Uterus (tissue), 4 donors: ENCODE measurements at places on chromosomes 13 and 19. TPM values are rescaled to one million over a fixed set of nuclear protein-coding genes. Genes with fewer than 3 reads are reported as not detected.

- H3K4me3 ChIP-seq: no peak overlapping the region
- no peak for DNase-seq
- no peaks in the 10 kb centered on the region for H3K4me1 ChIP-seq
- H3K27me3 ChIP-seq: no peaks in the 10 kb centered on the region
- no peaks in the 10 kb centered on the region for H3K36me3 ChIP-seq
Observed at GRCh38 chr13:47239025-47239424, 342.2 kb upstream of the HTR2A start.

The BCAM gene
- total RNA-seq: 78.4 TPM

GRCh38 chr13:78978381-78978998 is 319.5 kb upstream of the OBI1 start:
- H3K4me1 ChIP-seq: no peaks in the 10 kb centered on the region
- H3K36me3 ChIP-seq: no peaks in the 10 kb centered on the region
- no peak overlapping the region for H3K27ac ChIP-seq
- DNase-seq: peak; percentile 14
- no peaks in the 10 kb centered on the region for H3K27me3 ChIP-seq

DNA sequence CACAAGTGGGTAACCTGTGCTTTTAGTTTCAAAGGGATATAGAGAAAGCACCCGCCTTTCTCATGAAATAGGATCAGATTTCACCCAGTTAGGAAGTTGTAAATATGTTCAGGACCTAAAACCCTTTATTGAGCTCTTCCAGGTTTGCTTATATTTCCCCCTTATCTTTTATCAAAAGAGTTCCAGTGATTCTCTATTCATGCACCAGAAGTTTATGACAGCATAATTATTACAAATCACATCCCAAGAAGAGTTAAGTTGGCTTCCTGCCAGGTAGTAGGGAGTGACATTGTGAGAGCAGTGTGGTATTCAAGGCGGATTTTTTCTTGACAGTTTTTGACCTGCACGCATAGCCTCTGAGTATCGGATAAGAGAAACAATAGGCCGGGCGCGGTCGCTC is 190.3 kb downstream of the STK24 start:
- no peaks in the 10 kb centered on the region for H3K36me3 ChIP-seq
- no peak overlapping the region for H3K4me3 ChIP-seq
- no peak overlapping the region for H3K27ac ChIP-seq
- H3K27me3 ChIP-seq: no peaks in the 10 kb centered on the region

- no peaks in the 10 kb centered on the region for H3K4me1 ChIP-seq
- no peaks in the 10 kb centered on the region for H3K27me3 ChIP-seq
- no peak overlapping the region for H3K27ac ChIP-seq
- DNase-seq: no peak
Observed at GRCh38 chr19:13215572-13216380, 65.6 kb downstream of the IER2 start.

The FLT3 gene
- under 0.01 TPM for total RNA-seq

The PSG2 gene
- total RNA-seq: not detected

The ELF1 gene
- 61.5 TPM for total RNA-seq

The BEST2 gene
- 0.29 TPM for total RNA-seq

DNA sequence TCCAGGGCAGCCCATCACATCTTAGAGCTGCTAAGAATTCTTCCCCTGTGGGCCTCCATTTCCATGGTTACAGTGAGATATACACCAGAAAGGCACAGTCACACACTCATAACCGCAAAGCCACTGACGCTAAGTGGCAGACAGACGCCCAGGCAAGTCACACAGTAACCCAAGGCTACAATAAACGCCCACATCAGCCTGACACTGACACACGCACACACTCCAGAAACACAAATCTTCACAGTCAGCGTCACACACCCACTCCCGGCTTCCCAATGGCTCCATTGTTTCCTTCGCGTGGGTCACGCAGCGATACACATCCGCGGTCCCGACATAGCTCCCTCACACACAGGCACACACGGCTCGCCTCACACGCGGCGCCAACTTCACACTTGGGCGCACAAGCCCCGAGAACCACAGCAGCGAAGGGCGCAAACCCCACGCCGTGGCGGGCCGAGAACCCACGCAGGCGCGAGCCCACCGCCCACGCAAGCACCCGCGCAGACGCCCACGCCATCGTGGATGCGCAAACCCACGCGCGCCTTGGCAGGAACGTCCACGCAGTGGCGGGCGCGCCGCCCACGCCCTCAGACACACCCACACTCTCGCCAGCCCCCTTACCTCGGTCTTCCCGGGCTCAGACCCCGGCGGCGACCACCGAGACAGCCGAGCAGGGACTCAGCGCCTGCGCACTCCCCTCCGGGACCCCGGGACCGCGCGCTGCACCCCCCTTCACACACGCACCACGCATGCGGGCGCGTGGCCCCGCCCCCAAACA is at the start of gene ZNF667:
TSS of gene ZNF667 (minus strand) at position 695 of the 778 bp plus-strand sequence. CDS start 14,975 bp downstream, outside the sequence.
- no peak for DNase-seq
- no peaks in the 10 kb centered on the region for H3K36me3 ChIP-seq
- H3K4me1 ChIP-seq: no peaks in the 10 kb centered on the region
- H3K4me3 ChIP-seq: peak within 1 kb of the TSS; percentile 82
- H3K27me3 ChIP-seq: no peaks in the 10 kb centered on the region

DNA sequence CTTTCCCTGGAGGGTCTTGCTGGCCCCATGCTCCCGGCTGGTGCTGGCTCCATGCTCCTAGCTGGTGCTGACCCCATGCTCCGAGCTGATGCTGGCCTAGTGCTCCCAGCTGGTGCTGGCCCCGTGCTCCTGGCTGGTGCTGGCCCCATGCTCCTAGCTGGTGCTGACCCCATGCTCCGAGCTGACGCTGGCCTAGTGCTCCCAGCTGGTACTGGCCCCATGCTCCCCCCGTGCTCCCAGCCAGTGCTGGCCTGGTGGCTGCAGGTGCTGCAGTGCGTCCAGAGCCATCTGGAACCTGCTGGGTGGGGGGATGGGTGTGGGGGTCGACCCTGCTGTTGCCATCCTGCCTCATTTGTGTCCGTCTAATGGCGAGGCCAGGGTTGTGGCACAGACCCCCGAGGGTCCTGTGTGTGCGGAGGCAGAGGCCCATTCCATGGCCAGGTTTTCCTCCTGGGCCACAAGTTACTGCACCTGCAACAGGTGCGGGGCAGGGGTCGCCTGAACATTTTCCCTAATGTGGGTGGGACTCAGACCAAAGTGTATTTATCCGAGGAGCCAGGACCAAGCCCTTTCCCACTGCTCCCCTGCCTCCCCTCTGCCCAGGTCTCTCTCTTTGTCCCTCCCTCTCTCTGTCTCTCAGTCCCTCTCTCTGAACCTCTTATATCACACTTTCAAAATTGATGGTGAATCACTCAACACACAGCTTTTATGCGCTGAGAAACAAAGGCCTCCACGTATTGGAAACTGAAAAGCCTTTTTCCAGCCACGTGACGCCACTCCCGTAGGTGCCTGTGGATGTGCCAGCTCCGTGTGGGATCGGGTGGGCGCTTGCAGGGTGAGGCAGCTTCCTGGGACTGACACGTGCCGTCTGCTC is 45.1 kb downstream of the MCF2L start:
- H3K27ac ChIP-seq: no peak overlapping the region
- H3K36me3 ChIP-seq: no peaks in the 10 kb centered on the region
- H3K4me3 ChIP-seq: no peak overlapping the region
- H3K27me3 ChIP-seq: no peaks in the 10 kb centered on the region
- no peaks in the 10 kb centered on the region for H3K4me1 ChIP-seq
- no peak for DNase-seq

The SIGLEC10 gene
- total RNA-seq: 0.90 TPM

GRCh38 chr13:87344176-87344575 is 327.0 kb upstream of the SLITRK5 start:
- no peak overlapping the region for H3K27ac ChIP-seq
- DNase-seq: no peak
- no peaks in the 10 kb centered on the region for H3K36me3 ChIP-seq
- H3K4me1 ChIP-seq: no peaks in the 10 kb centered on the region

- no peaks in the 10 kb centered on the region for H3K4me1 ChIP-seq
- H3K27me3 ChIP-seq: no peaks in the 10 kb centered on the region
- H3K4me3 ChIP-seq: no peak overlapping the region
- no peak for DNase-seq
- H3K27ac ChIP-seq: no peak overlapping the region
- H3K36me3 ChIP-seq: no peaks in the 10 kb centered on the region
Observed at GRCh38 chr19:686589-687297, 8.5 kb downstream of the PRSS57 start.

DNA sequence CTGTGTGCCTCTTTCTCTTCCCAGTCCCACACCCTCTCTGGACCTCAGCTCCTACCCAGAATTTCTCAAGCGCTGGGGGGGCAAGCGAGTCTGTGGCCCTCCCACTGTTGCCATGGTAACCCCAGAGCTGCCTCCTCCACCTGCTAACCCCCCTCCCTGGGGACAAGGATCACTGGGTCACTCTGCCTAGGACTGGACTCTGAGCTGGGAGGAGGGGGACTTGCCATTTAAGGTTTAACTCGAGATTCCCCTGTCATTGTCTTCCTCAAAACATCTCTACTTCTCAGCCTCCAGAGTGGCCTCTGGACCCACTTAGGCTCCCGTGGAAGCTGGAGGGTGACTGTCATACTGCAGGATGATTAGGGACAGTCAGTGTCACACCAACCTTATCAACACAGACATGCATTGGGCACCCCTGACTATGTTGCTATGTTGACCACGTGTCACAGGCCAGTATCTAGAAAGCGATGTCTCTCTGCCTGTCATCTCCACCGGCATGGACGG is 2.2 kb downstream of the PALM3 start:
- no peak overlapping the region for H3K27ac ChIP-seq
- H3K4me1 ChIP-seq: peaks cover 7% of the 10 kb centered on the region
- no peak for DNase-seq

GRCh38 chr19:5107432-5108122 is 138.7 kb downstream of the KDM4B start:
- H3K27me3 ChIP-seq: no peaks in the 10 kb centered on the region
- no peak overlapping the region for H3K27ac ChIP-seq
- no peak overlapping the region for H3K4me3 ChIP-seq
- no peak for DNase-seq
- H3K4me1 ChIP-seq: no peaks in the 10 kb centered on the region

DNA sequence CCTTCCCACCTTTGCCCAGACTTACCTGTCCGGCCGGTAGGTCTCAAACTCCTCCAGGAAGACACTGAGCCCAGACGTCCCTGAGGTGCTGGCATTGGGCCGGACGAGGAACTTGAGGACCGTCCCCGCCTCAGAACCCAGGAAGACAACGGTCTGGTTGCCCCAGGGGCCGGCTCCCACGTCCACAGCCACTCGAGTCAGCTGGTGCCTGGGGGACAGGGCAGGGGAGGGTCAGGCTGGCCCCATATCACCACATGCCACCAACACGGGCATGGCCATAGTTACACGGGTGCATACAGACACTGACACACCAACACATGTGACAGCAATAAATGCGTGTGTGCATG is 8.4 kb upstream of the LRG1 start:
- no peak overlapping the region for H3K4me3 ChIP-seq
- no peak overlapping the region for H3K27ac ChIP-seq
- no peaks in the 10 kb centered on the region for H3K27me3 ChIP-seq
- DNase-seq: no peak
- no peaks in the 10 kb centered on the region for H3K4me1 ChIP-seq

GRCh38 chr13:19074519-19074918 is 107.1 kb downstream of the TUBA3C start:
- no peak overlapping the region for H3K4me3 ChIP-seq
- no peaks in the 10 kb centered on the region for H3K36me3 ChIP-seq
- no peaks in the 10 kb centered on the region for H3K4me1 ChIP-seq
- H3K27me3 ChIP-seq: no peaks in the 10 kb centered on the region

DNA sequence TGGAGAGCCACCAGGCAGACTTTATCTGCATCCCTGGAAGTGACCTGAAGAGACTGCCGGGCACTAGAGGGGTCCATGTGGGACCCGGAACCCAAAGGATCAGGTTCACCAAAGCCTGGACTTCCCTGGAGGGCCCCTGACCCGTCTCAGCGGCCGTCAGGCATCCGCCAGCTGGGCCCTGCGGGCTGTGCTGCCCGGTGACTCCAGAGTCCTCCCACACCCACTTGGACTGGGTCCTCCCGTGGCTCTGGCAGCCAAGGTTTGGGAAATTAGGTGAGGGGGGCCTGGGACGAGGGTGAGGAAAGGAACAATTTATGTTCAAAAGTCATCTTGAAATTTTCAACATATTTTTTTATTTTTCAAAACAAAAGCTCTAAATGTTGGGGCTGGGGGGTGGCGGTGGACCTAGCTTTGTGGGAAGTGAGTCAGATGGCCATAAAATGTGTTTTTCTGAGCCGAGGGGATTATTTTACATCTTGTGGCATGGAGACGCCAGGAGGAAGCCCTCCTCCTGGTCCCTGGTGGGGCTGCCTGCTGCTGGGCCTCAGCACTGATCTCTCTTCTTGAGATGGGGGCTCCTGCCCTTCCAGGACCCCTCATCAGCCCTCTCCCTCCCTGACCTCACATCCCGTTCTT is 20.2 kb downstream of the CEBPA start:
- DNase-seq: peak; percentile 29
- no peak overlapping the region for H3K4me3 ChIP-seq
- no peaks in the 10 kb centered on the region for H3K4me1 ChIP-seq

DNA sequence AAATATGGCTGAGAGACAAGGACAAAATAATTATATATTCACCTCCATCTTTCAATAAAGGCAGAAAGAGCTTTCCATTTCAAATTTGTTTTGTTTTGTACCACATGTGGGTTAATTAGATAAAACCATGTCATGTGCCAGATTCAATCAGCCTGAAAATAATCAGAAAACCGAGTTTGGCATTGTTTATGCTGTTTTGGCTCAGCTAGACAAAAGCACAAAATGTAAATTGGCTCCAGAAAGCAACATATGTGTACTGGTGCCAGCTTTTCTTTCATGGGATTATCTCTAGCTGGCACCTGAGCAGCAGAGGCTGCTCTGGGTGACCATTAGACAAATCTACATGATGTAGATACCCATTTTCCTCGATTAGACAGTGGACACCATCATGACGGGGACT is 9.2 kb upstream of the DNAJC15 start:
- H3K27me3 ChIP-seq: no peaks in the 10 kb centered on the region
- H3K36me3 ChIP-seq: no peaks in the 10 kb centered on the region
- H3K4me3 ChIP-seq: no peak overlapping the region
- DNase-seq: no peak

The C1QTNF9 gene
- total RNA-seq: not detected

DNA sequence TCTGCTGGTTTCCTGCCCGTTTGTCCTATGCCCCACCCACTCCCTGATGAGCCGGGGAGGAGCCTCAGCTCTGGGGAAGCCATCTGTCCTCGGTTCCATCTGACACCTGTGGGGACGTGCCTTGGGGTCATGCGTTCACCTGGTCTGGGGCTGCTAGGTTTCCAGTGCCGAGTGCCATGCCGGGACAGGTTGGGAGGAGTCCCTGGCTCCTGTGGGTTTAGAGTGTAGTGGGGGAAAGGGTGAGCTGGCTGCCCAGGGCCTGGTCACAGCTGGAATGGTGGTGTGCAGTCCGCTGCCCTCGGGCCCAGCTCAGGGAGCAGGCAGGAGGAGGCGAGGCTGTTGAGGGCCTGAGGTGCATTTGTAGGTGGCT is 2.5 kb downstream of the KDM4B start:
- peaks cover 17% of the 10 kb centered on the region for H3K4me1 ChIP-seq
- no peaks in the 10 kb centered on the region for H3K36me3 ChIP-seq
- peak overlapping the region; percentile 90 for H3K27ac ChIP-seq
- H3K27me3 ChIP-seq: no peaks in the 10 kb centered on the region
- H3K4me3 ChIP-seq: peak overlapping the region; percentile 60

The IRF3 gene
- 42.9 TPM for total RNA-seq
